Motor neuron (in vitro differentiated cells): ENCODE measurements at places on chromosomes 16 and 17.

DNA sequence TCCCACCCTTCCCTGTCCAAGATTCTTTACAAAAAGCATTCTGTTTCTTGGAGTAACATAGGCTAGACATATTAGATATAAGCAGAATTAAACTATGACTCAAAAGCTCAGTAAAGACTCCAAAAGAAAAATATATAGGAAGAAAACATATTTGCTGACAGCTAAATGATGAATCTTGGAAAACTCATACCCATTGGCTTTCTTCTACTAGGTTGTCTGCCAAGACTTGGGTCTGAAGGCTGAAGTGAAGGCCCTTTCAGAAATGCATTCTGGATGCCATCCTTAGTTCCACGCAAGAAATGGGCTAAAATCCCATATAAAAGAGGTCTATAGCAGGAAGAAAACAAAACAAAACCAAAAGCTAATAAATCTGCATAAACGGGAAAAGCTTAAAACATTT, 15.1 kb downstream of the CEP20 start:
- ATAC-seq, result no peak

DNA sequence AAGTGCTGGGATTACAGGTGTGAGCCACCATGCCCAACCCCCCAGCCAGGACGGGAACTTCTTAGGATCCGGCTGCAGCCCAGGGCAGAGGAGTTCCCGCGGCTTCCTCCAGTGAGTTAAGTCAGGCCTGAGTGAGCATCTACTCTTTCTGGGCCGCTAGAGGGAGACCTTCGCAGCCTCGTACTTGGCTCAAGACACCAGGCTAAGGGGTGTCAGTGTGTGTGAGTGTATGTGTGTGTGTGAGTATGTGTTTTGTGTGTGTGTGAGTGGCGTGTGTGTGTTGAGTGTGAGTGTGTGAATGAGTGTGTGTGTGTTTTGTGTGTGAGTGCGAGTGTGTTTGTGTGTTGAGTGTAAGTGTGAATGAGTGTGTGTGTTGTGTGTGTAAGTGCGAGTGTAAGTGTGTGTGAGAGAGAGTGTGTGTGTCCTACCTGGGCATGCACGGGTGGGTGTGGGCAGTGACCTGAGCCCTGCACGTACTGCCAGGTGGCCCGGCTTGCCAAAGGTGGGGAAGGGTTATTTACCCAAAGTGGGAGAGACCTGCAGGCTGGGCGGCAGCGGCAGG, 58.5 kb downstream of the TMEM235 start:
- peak; percentile 97 for ATAC-seq

DNA sequence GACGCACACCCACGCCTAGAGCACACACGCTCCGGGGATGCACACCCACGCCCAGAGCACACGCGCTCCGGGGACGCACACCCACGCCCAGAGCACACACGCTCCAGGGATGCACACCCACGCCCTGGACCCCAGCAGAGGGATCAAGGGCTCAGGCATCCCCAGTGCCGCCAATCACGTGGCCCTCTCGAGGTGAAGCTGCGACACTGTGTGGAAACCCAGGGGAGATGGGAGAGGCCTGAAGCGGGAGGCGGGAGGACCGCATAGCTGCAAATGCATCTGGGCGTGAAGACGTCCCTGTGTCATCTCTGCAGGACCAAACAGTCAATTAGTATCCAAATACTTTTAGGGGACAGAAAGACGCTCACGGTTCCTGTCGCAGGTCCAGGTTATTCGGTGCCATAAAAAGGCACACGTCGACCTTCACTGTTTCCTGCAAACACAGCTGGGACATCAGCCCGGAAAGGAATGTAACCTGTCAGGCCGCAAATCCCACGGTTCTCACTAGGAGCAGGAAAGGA, 56.4 kb downstream of the TBC1D16 start:
- no peak for ATAC-seq

DNA sequence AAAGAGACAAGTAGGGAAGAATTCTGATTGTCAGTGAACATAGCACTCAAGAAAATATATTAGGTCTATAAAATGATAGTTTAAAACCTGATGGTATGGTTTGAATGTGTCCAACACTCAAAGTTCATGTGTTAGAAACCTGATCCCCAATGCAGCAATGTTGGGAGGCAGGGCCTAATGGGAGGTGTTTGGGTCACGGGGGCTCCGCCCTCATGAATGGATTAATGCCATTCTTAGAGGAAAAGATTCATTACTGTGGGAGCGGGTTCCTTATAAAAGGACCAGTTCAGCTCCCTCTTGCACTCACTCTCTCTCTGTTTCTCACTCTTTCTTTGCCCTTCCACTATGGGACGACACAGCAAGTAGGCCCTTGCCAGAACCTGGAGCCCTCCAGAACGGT, 41.5 kb upstream of the SLC47A1 start:
- peak; percentile 28 for ATAC-seq

GRCh38 chr16:51150888-51151320, at the start of gene SALL1:
TSS of gene SALL1 (minus strand) at chr16:51151270. CDS start at chr16:51151241, 29 bp downstream.
- ATAC-seq, result no peak

DNA sequence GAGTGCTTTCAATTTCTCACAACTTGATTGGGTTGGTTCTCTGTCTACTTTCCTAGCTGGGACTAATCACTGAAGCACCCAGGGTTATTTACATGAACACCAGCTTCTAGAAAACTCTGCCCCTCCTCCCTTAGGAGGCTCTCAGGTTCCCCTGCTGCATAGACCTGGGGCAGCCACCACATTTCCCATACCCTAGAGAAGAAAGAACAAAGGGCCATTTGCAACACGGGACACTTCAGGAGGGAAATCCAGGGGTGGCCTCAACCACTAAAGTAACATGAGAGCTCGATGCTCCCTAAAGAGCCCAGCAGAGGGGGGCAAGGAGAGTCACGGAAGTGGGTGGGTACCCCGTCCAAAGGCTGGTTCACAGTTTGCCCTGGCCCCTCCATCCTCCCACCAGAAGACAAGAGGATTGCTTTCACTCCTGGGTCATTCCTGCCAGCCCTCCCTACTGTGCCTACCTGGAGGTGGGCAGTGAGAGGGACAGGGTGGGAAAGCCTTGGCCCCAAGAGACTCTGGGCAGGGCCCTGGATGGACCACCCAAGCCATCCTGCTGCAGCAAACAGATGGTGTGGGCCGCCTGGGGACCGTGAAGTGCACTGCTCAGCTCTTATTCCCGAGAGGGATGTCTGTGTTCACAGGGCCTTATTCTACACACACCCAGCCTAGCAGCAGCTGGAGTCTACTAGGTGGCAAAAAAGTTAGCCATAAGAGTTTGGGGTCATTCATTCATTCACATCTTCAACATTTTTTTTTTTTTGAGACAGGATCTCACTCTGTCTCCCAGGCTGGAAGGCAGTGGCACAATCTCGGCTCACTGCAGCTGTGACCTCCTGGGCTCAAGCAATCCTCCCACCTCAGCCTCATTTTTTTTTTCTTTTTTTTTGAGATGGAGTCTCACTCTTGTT, 392.1 kb downstream of the SOX9 start:
- no peak for ATAC-seq
